ENCODE measurements at places on chromosomes 11 and 22.

GRCh38 chr11:96338910-96339705 lies 3.9 kb downstream of the MAML2 start:
- no peak for DNase-seq

DNA sequence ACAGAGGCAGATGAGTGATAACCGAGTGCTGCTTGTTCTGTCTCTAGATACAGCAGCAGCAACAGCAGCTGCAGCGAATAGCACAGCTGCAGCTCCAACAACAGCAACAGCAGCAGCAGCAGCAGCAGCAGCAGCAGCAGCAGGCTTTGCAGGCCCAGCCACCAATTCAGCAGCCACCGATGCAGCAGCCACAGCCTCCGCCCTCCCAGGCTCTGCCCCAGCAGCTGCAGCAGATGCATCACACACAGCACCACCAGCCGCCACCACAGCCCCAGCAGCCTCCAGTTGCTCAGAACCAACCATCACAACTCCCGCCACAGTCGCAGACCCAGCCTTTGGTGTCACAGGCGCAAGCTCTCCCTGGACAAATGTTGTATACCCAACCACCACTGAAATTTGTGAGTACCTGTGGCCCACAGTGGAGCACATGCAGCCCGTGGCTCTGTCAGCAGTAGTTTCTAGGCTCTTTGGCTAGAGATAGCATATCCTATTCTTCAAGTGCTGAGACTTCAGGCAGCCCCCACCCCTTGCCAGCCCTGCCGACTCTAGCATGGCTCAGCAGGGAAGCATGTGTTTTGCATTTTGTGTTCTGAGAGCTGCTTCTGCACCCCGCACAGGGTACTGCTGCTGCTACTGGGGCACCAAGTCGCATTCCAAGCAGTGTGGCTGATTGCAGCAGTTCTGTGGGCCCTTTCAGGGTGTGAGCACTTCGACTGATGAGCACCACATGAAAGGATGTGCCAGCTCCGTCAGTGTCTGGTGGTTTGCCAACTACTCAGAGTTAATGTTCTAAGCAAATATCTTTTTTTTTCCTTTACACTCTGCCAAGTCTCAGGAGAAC lies 59.2 kb downstream of the MED15 start:
- DNase-seq, result no peak

DNA sequence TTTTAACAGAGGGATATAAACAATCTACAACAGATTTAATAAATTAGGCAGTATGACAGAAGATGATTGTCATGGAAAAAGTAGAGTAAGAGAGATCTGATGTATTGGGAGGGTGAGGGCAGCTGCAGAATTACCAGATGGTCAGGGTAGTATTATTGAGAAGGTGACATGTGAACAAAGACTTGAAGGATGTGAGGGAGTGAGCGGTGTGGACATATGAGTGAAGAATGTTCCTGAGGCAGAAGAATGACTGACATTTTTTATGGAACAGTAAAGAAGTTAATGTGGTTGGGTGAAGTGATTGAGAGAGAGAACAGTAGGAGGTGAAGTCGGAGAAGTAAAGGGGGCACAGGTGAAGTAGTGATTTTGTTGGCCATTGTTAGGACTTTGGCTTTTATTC lies 42.4 kb upstream of the HIPK3 start:
- DNase-seq, result no peak

DNA sequence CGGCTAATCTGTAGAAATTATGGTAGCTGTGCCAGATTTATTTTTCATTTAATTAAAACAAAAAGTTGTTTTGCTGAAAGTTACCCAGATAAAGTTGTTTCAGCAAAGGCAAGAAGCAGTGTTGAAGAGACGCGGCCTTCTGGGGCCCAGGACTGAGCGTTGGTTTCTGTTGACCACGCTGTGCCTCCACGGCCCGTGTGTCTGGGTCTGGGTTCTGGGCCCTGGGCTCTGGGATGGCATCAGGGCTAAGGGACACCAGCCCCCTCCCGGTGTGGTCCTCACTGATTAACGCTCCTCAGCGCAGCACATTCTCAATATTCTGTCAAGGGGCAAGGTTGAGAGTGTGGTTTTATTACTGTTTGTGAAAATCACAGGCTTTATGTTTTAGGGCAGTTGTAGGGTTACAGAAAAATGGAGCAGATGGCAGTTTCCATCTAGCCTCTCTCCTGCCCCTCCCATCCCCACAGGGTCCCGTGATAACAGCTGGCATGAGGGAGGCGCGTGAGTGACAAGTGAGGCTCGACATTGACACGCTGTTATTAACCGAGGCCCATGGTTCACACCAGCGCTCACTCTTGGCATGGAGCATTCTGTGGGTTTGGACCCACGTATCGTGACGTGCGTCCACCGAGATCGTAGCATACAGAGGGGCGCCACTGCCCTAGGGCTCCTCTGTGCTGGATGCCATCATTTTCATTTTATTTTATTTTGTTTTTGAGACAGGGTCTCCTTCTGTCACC lies 1231.4 kb downstream of the BRD1 start:
- DNase-seq, result no peak

DNA sequence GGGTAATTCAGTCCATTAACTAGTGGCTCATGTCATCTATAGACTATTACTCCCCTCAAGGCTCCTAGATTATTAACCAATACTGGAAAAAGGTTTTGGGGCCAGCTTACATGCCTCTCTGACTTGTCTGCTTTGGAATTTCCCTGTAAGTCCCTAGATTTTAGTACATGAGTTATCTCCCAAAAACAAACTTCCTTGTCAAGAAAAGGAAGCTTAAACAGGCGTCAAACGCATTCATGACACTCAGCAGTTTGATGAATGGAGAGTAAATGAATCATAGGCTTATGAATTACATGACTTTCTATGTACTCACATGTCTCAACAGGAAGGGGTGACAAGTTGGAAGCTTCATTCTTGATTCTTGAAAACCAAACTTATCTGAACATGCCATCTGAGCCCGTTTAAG lies 70.8 kb downstream of the BLID start:
- no peak for DNase-seq

GRCh38 chr11:66479394-66480116 lies 679 bp upstream of the DPP3 start:
- DNase-seq, result peak; percentile 75

GRCh38 chr11:9095421-9095820 lies 4.0 kb upstream of the SCUBE2 start:
- no peak for DNase-seq

DNA sequence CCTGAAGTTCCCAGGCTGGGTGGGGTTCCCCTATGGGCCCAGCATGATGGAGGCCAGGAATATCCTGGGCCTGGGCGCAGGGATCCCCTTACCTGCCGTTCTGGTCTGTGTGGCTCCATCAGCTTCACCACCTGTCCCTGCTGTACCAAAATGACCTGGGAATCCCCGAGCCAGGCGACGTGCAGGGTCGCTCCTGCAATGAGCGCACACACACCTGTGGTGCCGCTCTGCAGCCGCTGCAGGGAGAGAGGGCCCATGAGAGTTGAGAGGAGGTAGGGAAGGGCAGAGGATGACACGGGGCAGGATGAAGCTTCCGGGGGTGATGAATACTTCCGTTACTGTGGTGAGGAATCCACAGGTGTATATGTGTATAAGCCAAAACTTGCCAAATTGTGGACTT lies 21.6 kb downstream of the PPM1F start:
- DNase-seq, result no peak

DNA sequence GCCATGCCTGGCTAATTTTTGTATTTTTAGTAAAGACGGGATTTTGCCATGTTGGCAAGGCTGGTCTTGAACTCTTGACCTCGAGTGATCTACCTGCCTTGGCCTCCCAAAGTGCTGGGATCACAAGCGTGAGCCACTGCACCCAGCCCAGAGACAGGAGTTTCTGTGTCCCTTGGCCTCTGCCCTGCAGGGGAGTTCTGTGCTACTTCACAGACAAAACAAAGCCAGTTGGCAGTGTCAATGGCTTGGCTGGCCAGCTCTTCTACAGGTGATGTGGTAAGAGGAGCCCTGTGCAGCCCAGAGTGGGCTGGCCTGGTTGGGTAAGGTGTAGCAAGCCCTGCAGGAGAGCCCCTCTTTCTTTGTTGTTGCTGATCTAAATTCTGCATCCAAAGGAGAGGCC lies 60.5 kb upstream of the SHISAL1 start:
- no peak for DNase-seq

GRCh38 chr11:13446444-13446843 lies 16.6 kb downstream of the BTBD10 start:
- no peak for DNase-seq

DNA sequence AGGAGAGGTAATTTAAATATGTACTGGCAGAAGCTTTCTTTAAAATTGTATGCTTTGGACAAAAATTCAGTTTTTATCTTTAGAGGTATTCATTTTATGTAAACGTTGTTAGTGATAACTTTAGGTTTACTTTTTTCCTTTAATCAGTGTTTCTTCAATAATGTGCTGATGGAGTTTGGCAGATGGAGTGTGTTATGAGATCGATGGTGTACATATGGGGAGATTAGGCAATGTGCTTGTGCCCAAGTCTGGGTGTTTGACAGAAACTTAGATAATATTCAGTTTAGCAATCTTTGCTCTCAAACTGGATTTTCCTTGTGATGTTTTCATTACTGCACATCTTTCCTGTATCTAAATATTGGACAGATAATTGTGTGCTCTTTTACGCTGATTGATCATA lies 425.4 kb downstream of the JRKL start:
- no peak for DNase-seq

- DNase-seq, result no peak
Observed at GRCh38 chr22:39078329-39078728, 1.3 kb downstream of the APOBEC3G start.

DNA sequence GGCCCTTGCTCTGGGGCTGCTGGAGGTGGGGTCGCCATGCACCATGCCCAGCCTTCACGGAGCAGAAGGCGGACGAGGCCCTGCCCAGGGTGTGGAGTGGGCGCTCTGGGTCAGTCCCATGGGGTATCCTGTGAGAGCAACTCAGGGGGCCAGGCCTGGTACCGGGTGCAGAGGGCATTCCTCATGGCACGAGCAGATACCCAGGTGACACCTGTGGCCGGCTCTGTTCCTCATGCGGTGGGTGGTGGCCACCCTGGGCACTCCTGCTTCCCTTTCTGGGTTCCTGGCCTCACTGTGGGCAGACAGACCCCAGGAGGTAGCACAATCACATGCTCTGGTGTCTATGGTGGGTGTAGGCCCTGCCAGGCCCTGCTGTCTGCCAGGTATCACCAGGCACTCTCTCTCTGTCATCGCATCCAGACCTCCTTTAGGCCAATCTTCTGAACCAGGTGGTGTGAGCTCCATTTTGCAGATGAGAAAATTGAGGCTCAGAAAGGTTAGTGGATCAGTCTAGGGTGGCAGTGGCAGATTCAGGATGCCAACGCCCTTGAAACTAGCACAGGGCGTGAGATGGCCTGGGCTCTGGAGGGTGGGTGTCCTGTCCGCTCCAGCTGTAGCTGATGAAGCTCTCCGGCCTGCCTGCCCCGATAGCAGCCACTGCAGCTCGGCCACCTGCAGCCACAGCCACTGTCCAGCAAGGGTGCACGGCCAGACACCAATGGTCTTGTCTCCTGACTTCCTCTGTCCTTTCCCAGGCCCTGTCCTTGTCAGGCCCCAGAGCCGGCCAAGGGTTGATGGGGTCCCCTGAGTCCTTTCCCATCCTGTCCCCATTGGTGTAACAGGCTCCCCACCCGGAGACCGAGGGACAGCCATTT lies 15.1 kb downstream of the DGKZ start:
- DNase-seq, result no peak

DNA sequence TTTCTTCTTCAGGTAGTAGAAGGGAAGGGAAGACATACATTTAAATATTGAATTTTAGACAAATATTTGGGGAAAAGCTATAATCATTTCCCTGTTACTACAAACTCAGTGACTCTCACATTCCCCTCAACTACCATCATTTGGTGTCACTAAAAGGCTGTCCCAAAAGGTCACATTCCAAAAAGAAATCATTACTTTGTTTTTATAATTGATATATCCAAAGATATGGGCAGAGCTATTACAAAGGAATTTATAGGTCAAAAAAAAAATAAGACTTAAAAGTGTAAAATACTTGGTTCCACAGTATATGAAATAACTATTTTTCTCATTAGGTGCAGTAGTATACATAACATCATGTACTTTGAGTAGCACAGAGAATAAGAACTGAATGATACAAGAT lies 751.4 kb downstream of the KCNA4 start:
- DNase-seq, result no peak

- DNase-seq, result no peak
Observed at GRCh38 chr11:63621071-63621470, 6.8 kb upstream of the PLAAT3 start.

GRCh38 chr22:25781801-25782200 lies 39.8 kb downstream of the MYO18B start:
- DNase-seq, result no peak

- DNase-seq, result no peak
Observed at GRCh38 chr11:95886462-95886861, 37.4 kb downstream of the MTMR2 start.

- DNase-seq, result no peak
Observed at GRCh38 chr11:58392746-58393145, 13.9 kb downstream of the OR5B3 start.

DNA sequence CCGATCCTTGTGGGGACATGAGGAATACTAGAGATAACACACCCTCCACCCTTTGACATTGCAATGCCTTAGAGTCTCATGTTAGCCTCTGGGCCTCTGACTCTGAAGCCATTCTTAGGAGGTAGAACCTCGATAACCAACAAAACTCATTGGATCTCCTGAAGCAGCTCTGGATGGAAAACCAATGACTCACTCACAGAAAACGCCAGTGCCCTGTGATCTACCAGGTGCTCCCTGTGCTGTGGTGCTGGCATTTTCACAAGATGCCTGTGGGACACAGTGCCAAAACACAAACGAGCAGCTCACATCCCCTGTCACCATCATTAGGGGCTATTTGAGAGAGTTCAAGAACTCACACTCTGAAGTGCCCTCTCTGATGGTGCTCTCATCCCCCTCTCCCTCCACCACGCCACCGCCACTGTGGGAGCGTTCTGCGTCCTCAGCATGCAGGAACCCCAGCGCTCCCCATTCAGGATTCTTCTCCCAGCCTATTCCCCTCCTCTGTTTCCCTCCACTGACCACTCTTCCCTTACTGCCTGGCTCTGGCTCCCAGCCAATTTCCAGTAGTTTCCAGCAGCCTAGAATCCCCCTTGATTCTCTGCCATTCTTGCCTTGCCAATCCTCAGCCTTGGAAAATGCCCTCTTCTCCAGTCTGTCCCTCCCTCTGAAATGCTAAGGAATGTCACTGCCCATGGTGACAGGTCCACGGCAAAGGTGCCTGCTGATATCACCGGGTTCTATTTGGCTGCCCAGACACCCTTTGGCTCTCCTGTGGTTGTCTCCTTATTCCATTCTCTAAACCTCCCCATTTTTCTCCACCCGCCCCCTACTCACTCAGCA lies 4.7 kb upstream of the POLD4 start:
- DNase-seq, result no peak

GRCh38 chr11:120774591-120775386 lies 249.1 kb upstream of the TBCEL start:
- no peak for DNase-seq

DNA sequence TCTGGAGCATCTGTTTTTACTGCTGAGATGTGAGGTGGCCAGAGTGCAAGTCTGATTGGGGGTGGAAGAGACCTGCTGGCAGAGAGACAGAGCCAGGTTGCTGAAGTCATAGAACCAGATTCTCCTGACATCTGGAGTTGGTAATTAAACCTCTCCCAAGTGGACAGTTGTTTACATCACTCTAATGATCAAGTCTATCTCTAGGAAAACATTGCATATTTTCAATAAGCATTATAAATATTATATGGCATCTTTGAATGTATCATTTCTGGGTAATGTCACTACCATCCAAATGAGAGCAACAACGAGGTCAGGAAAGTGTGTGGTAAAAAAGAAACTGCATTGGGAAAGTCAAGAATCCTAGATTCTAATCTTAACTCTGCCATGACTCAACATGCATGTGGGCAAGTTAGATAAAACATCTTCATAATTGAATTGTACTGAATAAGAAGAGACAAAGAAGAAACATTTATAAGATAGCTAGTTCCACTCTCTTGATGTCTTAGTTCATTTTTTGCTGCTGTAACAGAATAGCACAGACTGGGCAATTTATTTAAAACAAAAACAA lies 351.2 kb upstream of the API5 start:
- DNase-seq, result no peak
